GM04504 (cell line): ENCODE measurements at places on chromosomes 13 and 19.

DNA sequence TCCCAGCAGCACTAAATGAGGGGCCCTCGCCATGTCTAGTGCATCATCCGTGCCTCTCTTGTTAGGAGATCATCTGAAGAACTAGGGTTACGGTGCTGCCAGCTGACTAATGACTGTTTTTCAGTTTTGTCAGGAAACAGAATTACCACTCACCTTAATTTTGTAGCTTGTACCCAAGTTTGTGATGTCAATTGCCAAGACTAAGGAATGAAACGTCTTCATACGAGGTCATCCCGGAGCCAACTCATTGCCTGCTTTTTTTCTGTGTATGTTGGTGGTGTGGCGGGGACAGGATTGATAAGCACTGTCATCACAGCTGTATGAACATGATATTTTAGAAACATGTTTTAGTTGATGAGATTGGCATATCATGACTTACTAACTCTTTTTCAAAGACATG is 100.6 kb downstream of the TNFRSF19 start:
- no peak for DNase-seq

DNA sequence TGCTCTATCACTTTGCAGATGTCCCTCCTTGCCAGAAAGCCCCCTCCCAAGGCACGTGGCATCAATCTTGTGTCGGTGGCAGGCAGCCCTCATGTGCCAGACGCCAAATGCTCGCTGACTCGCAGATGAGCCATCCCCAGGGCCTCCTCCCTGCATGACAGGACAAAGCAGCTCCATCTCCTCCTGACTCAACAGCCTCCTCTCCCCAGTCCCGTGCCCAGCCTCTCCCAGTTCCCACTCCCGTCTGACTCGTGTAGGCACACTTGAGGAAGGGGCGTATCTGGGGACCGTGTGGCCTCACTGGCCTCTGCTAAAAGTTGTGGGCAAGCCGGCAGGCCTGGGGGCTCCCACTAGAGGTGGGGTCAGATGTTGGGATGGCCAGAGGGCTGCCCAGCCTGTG is 133.6 kb downstream of the STK24 start:
- DNase-seq, result peak; percentile 83

DNA sequence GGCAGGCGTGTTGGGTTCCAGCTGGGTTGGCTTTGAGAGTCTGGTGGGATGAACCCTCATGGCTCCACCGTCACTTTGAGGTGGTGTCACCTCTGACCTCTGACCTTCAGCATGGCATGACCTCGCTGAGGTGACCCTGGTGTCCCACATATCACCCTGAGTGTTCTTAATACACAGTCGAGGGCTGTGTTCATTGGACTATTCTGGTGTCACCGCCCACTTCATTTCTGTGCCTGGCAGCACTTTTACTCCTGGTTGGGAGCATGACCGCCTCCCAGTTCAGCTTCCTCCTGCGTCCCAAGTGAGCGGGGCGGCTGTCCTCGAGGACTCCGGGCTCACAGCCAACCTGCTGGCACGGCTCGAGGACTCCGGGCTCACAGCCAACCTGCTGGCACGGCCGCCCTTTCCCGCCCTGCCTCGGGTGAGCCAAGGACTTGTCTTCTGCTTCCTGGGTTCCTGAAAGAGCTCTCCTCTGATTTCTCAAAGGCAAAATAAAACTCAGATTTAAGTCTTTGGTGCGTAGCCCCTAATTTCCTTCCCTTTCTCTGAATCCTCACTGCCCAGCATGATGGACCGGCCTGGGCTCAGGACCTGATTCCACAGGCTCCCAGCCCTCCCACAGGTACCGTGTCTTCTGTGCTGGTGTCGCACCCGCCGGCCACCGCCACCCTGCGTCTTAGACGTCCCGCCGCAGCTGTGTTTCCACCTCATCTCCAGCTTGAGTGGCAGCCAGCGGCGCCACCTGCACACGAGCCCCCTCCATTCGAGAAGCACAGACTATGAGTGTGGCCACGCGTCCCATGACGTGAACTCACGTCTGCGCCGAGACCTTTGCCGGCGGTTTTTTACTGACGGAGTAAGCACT is 10.4 kb downstream of the ATP4B start:
- DNase-seq, result peak; percentile 35

DNA sequence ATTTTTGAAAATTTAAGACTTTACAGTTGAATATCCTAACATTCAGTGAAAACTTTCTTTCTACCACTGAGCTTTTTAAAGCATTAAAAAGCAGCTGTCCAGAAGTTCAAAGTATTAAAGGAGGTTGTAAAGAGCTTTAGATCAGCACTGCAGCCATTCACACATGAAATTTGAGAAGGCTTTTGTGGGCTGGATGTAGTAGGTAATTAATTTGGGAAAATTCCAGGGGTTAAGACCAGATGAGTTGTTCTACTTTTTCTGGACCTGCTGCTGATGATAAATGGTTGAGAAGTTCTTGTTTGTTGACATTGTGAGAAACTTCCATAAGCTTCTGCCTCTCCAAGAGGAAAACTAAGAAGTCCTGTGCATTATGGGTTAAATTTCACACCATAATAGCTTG is 1779.6 kb upstream of the PRR20A start:
- no peak for DNase-seq

GRCh38 chr13:109933476-109933875 is 147.1 kb upstream of the IRS2 start:
- DNase-seq, result no peak
